NCI-H1417 treated with DMSO at 0.1 percent for 48 hours (cell line): ENCODE measurements at places on chromosomes 1 and 21.
A peak's percentile ranks its signal among the peaks of the same experiment; 100 is the strongest.

DNA sequence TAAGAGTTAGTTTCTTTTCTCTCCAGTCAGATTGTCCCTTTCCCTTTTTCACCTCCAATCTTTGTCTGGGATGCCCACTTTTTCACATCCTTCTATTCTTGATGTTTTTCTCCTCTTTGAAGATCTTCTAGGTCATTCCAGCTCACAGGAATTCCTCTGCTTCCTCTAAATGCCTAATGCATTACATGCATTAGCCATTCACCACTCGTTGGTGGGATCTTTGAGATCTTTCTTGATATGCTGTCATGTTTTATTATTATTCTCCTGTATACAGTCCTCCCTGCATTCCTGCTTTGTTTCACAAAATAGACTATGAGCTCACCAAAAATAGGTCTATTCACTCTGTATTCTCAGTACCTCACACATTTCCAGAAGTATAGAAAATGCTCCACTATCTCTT, 129.0 kb downstream of the LYPLAL1 start:
- DNase-seq: no peak

DNA sequence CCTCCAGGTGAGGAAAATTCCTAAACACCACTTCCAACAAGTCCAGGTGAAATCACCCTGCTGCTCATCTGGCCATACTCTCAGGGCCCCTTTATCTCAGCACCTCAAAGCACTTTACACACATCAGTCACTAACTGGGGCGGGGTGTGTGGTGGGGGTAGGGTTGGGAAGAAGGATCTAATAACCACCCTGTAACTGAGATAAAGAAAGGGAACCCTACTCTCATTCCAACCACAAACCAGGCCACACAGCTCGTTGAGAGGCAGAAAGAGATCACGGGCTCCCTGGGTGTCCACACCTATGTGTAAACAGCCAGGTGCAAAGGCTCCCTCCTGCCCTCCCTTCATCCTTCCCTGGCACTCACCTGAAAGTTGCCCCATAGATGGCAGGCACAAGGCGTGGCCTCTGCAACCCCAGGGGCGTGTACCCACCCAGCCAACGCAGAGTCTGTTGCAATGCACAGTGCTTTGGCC, 20.4 kb downstream of the GPR161 start:
- DNase-seq: no peak

GRCh38 chr1:172837816-172838679, 179.1 kb downstream of the FASLG start:
- no peak for DNase-seq

- no peak for DNase-seq
Measured at GRCh38 chr1:85090225-85090624, 41.9 kb upstream of the MCOLN3 start.

DNA sequence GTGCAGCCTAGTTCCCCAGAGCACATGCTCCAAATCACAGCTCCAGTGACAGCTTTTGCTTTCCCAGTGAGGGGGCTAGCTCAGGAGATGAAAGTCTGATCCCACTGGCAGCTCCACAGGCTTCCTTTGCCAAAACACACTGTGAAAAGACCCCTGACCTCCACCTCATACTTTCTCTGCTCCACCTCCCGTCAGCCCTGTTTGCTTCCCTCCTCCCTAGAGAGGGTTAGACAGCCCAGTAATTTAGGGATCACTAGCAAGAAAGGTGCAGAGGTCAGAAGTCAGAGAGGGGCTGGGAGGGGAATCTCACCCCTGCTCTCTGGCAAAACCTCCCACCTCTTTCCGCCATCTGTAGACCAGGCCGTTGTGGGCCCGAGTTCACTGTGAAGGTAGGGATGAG, 62.8 kb downstream of the PLXNA2 start:
- no peak for DNase-seq

DNA sequence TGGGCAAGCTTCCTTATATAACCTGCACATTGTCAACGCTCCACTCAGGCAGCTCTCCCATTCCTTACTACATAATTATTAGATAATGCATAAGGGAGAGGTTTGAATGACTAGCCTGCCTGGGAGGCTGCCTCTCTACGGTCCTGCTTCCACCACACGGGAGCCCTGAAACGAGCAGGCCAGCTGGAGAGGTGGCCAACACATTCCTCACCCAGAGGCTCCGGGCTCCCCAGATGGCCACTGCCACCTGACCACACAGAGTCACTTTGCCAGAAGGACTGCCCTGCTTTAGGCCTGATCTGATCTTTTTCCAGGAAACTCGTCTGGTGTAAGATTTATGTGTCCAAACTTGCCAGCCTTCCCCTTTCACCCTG, 27.9 kb downstream of the HIVEP3 start:
- no peak for DNase-seq

GRCh38 chr1:174988986-174989385, 10.8 kb upstream of the CACYBP start:
- no peak for DNase-seq

DNA sequence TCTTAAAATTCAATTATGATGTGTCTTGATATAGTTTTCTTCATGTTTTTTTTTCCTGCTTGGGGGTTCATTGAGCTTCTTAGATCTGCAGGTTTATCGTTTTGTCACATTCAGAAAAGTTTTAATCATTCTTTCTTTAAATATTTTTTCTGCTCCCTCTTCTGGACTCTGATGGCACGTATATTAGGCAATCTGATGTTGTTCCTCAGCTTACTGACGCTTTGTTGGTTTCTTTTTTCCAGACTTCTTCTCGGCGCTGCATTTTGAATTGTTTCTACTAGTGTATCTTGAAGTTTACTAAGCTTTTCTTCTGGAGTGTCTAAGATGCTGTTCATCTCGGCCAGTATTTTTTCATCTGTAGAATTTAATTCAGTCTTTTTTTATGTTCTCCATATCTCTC, 44.8 kb upstream of the FMOD start:
- no peak for DNase-seq

- DNase-seq: no peak
Measured at GRCh38 chr21:16870103-16870502, 642.7 kb upstream of the CXADR start.

DNA sequence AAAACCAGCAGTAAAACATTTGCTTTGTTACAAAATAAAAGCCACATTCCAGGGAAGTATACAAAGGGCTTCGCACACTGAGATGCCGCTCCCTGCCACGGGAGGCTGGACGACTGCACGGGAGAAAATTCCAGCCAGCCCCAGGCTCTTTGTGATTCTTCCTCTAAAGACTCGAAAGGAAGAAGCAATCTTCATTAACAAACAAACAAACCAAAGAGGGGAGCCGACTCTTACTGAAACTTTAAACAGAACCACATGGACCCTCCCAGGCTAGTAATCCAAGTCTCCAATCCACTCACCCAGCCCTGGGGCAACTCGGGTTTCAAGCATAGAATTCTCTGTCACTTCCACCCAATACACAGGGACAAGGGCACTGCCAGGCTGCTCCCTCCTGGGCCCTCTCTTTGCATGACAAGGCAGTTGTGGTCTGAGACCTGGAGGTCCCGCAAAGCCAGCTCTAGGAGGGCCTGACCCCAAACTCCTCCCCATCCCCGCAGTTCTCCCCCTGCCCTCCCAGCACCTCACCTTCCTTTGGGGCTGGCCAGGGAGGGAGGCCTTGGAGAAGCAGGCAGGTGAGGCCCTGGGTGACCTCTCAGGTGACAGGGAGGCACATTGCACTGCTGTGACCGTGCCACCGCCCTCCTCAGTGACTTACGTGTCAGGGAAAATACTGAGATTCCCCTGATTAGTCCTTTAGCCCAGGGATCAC, 26.6 kb upstream of the COL18A1 start:
- no peak for DNase-seq

DNA sequence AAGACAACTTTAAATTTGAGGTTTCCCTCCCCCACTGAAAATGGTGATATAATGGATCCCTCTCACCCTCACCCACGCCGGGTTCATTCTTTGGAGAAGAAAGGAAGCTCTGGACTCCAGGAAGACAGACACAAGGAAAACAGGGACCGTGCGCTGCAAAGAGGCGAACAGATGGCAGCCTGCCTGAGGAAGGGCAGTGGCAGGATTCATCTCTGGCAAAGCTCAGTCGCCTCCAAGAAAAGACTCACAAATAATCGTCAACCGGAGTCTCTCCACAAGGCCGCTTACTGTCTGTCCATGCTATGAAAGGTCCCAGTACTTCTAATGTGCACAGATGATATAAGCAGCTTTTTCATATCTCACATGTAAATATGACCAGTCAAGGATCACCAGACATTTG, 110.3 kb downstream of the TIAM1 start:
- no peak for DNase-seq

DNA sequence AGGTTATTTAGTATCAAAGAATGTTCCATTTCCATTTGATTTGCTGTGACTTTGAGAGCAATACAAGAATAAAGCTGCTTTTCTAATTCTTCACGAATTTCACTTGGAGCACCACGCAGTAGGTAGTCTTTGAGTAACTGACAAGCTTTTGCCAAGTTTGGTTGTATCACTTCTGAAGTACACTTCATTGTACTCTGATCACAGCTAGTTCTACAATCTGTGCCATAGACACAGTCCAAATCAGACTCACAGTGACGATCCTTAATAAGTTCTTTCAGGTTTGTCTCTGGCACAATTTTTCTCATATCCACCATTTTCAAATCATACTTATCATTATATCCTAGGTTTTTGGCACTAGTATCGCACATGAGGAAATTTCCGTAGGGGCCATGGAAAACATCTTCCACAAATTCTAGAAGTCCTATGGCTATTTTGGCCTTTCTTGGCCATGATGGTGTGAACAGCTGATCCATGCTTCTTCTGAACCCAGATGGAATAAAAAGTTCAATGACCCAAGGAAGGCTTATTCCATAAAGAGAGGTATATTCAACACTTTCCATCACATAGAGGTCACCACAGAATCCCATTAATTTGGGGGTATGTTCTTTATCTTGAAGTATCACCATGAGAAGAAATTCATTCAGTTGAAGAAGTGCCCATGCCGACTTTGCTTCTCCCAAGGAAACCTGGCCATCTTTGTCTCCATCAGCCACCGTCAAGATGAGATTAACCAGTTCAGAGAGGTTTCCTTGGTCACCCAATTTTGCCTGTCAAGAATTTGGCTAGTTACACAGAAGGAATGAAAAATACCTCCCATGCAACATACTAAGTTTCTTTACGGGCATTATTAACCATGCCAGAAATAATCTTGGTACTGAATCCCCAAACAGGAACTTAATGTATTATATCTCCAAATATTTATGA, 11.9 kb downstream of the RPL5 start:
- DNase-seq: no peak

GRCh38 chr21:27534206-27534605, 567.3 kb upstream of the ADAMTS5 start:
- DNase-seq: no peak

DNA sequence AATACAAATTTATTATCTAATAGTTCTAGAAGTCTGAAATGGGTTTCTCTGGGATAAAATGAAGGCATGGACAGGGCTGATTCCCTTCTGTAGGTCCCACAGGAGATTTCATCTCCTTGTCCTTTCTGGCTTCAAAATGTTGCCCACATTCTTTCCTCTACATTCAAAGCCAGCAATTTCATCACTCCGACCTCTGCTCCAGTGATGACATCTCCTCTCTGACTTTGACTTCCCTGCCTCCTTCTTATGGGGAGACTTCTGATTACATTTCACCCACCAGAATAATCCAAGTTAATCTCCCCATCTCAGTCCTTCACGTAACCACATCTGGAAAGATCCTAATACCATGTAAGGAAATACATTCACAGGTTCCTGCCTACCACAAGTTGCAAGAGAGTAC, 358.0 kb upstream of the C1orf87 start:
- DNase-seq: no peak

- DNase-seq: no peak
Measured at GRCh38 chr1:54854381-54855020, 32.5 kb downstream of the DHCR24 start.

- DNase-seq: no peak
Measured at GRCh38 chr1:205044741-205045140, 1.7 kb downstream of the CNTN2 start.

DNA sequence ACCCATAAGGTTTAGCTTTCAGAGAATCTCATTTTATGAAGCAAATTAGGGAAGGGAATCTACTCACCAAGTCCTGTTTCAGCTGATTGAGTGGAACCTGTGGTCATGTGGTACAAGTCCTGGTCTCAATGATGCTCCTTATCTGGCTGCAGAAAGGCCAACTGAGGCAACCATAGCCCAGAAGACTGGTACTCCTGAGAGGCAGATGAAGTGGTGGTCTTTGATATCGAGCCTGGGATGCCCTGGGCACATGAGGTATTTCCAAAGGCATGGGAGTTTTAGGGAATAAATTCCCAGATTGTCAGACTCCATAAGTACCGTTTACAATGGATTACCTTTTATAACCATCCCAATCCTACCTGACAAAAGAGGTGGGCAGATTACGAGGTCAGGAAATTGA, 3.3 kb downstream of the MX1 start:
- no peak for DNase-seq

DNA sequence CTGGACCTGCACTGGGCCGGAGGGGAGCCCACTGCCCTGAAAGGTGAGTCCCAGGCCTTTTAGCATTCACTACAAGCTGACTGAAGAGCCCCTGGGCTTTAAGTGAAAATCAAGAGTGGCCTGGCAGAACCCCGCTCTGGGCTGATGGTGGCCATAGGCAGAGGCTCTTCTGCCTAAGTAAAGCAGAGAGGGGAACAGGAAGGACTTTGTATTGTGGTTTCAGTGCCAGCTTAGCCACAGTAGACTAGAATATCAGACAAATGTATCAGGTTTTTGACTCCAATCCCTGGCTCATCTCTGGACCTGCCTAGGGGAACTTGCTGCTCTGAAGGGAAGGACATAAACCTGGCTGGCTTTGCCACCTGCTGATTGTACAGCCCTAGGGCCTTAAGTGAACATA, 10.2 kb upstream of the HENMT1 start:
- DNase-seq: no peak

DNA sequence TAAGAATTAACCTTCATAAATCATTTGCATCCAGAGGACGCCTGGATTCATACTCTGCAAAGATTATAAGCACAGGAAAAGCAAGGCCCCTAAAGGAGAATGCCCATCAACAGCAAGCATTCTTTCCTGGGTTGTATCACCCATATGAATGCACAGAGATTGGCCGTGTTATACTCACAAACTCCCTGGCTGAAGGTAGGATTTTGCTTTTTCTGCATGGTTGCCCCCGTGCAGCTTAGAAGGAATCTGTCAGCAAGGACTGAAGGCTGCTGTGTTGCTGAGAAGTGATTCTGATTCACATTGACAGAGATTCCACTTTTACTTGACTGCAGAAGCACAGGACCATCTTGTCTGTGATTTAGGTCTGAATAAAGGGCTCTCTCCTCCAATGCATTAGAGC, 283.0 kb downstream of the LRRIQ3 start:
- no peak for DNase-seq

DNA sequence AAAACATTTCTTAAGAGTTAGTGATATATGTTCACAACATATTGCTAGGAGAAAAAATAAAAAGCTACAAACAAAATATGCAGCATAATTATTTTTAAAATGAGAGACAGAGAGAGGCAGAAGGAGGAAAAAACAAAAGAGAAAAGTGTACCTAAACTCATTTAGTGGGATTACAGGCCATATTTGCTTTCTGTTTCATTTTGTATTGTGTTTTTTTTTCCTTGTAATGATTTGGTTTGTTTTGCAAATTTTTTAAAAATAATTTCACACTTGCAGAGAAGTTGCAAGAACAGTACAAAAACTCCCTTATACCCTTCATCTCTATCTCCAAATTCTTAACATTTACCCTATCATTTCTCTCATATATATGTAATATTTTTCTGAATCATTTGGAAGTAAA, 65.0 kb downstream of the LBR start:
- no peak for DNase-seq

- DNase-seq: no peak
Measured at GRCh38 chr1:36134505-36135329, 9.7 kb upstream of the COL8A2 start.

- DNase-seq: peak; percentile 35
Measured at GRCh38 chr1:230270559-230271281, 155.4 kb downstream of the PGBD5 start.
